ENCODE measurements at places on chromosomes 3 and 15.

GRCh38 chr15:85172846-85173490 is 191.3 kb downstream of the PDE8A start:
- no peak for DNase-seq

DNA sequence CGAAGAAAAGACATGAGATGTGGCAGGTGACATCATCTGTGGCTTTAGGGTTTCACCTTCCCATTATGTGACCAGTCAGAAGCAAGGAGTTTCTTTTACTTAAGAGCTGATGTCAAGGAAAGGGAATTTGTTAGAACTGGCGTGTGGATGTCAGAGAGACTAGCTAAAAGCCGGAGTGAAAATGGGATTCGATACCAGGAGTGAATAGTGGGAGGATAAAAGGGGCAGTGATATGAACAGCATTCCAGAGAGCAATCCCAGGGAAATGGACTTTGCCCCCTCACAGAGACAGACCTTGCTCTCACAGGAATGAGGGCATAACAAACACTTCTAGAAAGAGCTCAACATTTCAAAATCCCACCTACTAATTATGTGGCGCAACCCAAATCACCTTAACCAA is 5.9 kb upstream of the FMN1 start:
- DNase-seq = no peak

- DNase-seq = peak; percentile 55
These were observed 34.7 kb upstream of the AGBL1 start for GRCh38 chr15:86044981-86045380.

DNA sequence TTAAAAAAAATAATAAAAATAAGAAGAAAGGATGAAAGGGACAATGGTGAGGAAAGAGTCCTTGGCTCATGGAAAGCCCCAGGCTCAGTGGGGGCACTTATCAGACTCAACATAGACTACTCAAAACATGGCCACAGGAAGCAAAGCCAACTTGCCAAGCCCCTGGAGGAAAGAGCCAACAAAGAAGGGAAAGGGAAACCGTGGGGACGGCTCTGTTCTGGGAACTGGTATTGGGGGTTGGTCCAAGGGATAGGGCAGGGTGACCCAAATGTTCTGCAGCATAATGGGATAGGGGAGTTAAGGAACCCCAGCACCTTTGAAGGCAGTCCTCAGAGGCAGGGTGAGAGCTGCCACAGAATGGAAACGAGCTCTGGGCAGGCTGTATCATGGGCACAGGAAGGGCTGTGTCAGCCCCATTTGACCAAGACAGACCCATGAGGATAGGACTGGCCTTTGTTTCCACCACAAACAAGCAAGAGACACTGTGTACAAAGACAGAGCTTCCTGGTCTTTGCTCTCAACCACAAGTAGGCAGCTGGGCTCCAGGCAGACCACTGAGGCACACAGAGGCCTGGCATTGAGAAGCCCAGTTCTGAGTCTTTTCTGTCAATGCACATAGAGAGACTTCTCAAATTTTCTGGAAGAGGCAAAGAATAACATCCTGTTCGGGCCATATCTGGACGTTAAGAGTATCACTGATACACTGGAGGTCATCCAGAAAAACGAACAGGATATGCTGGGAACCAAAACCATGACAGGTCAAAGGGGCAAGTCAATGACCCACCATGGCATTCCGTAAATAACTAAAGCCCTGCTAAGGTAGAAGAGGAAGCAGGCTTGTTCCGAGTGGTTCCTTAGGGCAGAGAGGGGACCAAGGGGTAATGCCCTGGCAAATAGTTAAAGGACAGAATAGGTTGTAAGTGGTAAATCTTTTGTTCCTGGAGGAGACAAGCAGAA is 10.6 kb upstream of the SEMA7A start:
- DNase-seq = no peak

DNA sequence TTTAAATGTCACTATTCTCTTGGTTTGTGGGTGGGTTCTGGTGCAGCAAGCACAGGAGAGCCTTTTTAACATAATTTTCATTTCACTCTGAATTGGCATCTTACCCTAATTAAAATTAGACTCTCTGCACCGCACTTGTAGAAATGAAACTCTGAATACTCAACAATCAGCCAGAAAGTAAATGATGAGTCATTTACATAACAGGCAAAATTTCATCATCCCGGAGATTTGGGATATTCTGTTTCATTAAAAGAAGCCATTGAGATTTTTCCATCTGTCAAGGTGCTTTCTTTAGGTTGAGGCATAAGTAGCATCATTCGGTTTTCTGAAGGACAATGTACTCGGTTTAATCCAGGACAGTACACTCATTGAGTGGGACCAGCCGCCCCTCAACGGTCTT is 111.0 kb downstream of the RFTN1 start:
- no peak for DNase-seq

Data from endodermal cell (in vitro differentiated cells).